ENCODE measurements at places on chromosomes 16 and 17. TPM values are rescaled to one million over a fixed set of nuclear protein-coding genes. Genes with fewer than 3 reads are reported as not detected.

EVPLL gene
- not detected for total RNA-seq

DNAH2 gene
- under 0.01 TPM for total RNA-seq

SLFN13 gene
- 1.8 TPM for total RNA-seq

TBC1D3I gene
- 0.39 TPM for total RNA-seq

HBA2 gene
- 0.91 TPM for total RNA-seq

TPSG1 gene
- not detected for total RNA-seq

SRR gene
- total RNA-seq = 16.4 TPM

LHX1 gene
- not detected for total RNA-seq

MT4 gene
- not detected for total RNA-seq

GAST gene
- total RNA-seq = not detected

CD7 gene
- 14.8 TPM for total RNA-seq

NPIPA5 gene
- 0.52 TPM for total RNA-seq

OR1E1 gene
- total RNA-seq = not detected

SPG7 gene
- total RNA-seq = 85.9 TPM

KCNH6 gene
- not detected for total RNA-seq

RGS9 gene
- 3.8 TPM for total RNA-seq

TMEM88 gene
- total RNA-seq = 1.9 TPM

SLC46A1 gene
- 2.3 TPM for total RNA-seq

RBFOX1 gene
- total RNA-seq = 0.24 TPM

SLC16A5 gene
- total RNA-seq = 12.7 TPM

MAF gene
- 2.5 TPM for total RNA-seq

CFAP97D1 gene
- not detected for total RNA-seq

LRRC46 gene
- total RNA-seq = not detected

TBC1D3E gene
- total RNA-seq = not detected

RANBP10 gene
- 5.7 TPM for total RNA-seq

CCL16 gene
- total RNA-seq = not detected

MYH2 gene
- total RNA-seq = not detected

RAD51D gene
- total RNA-seq = 15.7 TPM

PRRT2 gene
- total RNA-seq = 26.6 TPM

RGS11 gene
- 0.88 TPM for total RNA-seq

SPDYE4 gene
- total RNA-seq = not detected

SLC35G3 gene
- not detected for total RNA-seq

RCVRN gene
- not detected for total RNA-seq

ITPRIPL2 gene
- total RNA-seq = 53.3 TPM

WSCD1 gene
- total RNA-seq = 2.2 TPM

MVP gene
- total RNA-seq = 371 TPM

KRT33A gene
- not detected for total RNA-seq

TRIM72 gene
- total RNA-seq = not detected

PCGF2 gene
- 6.3 TPM for total RNA-seq

KRTAP2-1 gene
- not detected for total RNA-seq

SLC6A2 gene
- total RNA-seq = not detected

KRT40 gene
- not detected for total RNA-seq

NGFR gene
- 0.26 TPM for total RNA-seq

KCNG4 gene
- not detected for total RNA-seq
